ENCODE measurements at places on chromosomes 1 and 21.

DNA sequence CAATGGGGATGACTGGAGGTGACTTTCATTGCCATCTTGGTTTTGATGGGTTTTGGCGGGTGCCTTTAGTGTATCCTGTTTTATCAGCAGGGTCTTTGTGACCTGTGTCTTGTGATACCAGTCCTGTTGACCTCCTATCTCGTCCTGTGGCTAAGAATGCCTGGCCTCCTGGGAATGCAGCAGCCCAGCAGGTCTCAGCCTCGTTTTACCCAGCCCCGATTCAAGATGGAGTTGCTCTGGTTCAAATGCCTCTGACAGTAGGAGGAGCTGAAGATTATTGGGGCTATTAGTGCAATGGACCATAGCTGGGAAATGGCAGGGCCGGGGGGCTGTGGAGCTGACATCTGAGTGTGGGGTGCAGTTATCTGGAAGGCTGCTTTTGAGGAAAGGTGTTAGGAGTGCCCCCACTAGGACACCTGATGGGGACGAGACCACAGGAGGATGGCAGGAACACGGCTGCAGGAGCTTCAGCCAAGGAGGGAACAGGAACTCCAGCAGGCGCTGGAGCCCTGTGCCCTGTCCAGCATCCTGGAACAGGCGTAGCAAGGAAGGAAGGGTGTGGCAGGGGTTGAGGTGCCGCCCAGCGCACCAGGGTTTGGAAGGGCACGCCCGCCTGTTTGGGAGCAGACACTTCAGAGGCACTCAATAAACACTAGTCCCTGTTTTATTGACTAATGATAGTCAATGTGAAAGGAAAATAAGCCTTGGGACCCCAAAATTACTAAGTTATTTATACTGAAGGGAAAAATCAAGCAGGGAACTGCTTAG lies 15.3 kb upstream of the AGPAT3 start:
- DNase-seq = no peak

GRCh38 chr1:43934101-43934985 lies 742 bp downstream of the ARTN start:
- DNase-seq = peak; percentile 85

DNA sequence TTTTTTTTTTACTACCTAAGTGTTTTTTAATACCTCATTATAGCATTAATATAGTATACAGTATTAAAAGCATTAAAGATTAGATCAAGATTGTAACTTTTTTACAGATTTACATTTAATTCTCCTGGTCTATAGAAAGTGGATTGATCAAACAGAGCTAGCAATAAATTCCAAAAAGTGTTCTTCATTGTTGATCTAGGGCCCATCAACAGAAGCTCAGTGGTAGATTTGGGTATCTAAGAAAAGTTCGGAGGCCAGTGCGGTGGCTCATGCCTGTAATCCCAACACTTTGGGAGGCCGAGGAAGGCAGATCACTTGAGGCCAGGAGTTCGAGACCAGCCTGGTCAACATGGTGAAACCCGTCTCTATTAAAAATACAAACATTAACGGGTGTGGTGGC lies 12.5 kb downstream of the NUP210L start:
- no peak for DNase-seq

DNA sequence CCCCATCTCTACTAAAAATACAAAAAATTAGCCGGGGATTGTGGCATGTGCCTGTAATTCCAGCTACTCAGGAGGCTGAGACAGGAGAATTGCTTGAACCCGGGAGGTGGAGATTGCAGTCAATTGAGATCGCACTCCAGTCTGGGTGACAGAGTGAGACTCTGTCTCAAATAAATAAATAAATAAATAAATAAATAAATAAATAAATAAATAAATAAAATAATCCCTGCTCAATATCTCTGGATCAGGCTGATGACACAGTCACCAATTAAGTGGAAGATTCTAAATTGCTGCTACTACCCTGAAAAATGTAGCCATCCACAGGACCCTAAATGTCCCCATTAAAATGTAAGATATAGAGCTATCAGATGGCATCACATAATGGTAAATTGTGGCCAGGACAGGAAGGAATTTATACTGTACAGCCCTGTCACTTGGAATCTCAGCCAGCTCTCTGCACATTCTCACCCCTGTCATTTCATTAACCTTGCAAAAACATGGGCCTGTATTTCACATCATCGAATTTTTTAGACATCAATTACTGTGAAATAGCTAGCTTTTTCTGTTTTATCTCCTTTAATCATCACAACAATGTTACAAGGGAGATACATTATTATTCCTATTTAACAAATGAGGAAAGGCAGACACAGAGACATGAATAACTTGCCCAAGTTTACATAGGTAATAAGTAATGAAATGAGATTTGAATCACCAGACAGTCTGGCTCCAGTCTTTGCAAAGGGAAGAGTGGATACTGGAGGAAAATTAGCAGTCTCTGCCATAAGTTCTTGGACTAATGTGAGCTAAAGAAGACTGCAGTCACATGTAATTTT lies 56.7 kb upstream of the NTPCR start:
- DNase-seq = no peak

GRCh38 chr1:35717911-35718476 lies 690 bp downstream of the C1orf216 start:
- peak; percentile 85 for DNase-seq

- DNase-seq = no peak
Measured at GRCh38 chr1:200328379-200328778, 81.5 kb downstream of the ZNF281 start.

GRCh38 chr1:168583571-168583970 lies 7.2 kb downstream of the XCL1 start:
- DNase-seq = no peak

DNA sequence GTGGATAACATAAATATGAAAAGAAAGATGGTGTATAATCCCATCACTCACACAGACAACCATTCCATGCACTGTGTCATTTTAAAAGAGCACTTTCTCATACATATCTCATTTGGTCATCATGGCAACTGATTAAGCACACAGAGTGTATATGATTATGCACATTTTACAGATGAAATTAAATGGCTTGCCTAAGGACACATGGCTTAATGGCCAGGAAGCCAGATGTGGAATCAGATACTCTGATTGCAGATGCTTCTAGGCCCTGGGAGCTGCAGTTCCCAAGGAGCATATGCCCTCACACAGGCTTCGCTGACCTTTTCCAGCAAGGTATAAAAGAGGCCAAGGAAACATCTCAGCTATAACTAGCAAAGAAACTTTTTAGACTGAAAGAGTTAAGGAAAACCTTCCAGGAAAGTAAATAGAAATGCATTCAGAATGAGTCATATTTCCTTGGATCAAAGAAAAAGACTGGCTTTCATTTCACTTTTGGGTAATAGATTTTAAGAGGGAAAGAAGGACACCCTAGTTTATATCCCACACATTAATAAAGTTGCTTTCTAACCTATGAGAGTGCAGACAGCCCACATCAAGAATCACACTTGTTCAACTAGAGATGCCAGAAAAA lies 19.6 kb upstream of the FAM89A start:
- DNase-seq = no peak

DNA sequence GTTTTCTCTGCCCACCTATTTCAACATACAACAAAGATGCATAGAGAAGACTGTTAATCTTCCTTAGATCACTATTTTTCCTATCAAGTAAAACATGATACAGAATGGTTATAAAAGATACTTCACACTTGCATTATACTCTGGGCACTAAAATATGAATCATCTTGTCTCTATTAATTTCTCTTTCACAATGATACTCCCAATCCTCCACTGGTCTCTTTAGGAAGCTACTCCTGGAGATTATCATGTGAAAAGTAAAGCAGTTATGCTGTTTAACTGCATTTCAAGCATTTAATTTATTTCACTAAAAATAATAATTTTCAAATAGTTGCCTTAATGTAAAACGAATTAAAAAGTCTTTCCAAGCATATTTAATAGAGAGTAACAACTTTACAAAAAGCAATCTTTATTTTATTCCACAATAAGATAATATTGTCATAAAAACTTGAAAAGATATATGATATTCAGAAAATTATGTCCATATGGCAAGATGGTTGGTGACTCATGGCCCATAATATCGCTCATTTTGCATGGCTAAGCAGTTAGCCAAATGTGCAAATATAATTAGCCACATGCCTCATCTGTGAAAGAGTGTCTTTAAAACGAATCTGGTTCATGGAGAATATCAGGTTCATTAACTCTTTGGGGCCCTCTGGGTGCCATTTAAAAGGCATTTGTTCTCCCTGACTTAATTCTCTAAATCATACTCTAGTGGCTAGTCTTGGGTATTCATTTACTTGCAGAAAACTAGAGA lies 1569.0 kb upstream of the B3GALT2 start:
- DNase-seq = no peak
